Activated CD8-positive, alpha-beta memory T cell treated with anti-CD3 and anti-CD28 coated beads for 4 hours (primary cell): ENCODE measurements at places on chromosomes 4 and X.

DNA sequence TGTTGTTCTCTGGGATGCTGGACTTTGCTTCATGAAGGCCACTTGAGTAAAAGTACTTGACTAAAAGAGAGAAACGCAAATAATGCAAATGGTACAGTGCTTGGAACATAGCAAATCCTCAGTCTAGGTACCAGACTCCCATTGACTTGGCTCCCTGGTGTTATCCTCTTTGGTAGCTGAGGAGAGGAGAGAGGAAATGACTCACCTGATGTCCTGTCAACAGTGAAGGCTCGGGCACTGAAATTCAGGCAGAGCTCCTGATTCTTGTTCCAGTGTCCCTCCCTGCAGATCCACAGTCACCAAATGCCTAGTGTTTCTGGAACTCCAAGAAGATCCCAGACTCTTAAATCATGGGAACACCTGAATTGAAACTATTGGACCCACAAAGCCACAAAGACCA is 22.5 kb upstream of the TCEAL4 start:
- DNase-seq = no peak

DNA sequence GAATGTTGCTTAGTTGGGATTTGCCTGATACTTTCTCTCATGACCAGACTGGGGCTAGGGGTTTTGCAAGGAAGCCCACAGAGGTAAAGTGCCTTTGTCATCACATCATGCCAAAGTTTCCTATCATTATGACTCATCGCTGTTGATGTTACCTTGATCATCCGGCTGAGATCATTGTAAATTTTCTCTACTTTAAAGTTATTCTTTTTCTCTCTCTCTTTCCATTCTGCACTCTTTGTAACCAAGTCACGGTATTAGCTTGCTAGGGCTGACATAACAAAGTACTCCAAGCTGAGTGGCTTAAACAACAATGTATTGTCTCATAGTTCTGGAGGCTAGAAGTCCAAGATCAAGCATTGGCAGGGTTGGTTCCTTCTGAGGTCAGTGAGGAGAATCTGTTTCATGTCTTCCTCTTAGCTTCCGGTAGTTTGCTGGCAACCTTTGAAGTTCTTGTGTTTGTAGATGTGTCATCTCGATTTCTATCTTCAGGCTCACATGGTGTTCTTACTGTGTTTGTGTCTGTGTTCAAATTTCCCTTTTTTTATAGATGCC is 113.0 kb downstream of the DTHD1 start:
- no peak for DNase-seq

DNA sequence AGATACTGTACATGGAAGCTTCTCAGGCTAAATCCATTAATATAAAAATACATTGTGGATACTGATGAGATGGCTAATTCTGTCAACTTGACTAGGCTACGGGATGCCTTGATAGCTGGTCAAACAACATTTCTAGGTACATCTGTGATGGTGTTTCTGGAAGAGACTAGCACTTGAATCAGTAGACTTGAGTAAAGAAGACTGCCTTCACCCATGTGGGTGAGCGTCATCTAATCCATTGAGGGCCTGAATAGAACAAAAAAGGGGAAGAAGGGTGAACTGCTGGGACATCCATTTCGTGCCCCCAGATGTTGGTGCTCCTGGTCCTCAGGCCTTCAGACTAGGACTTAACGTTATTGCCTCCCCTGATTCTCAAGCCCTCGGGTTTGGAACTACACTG is 3.7 kb upstream of the SRP72 start:
- DNase-seq = no peak

DNA sequence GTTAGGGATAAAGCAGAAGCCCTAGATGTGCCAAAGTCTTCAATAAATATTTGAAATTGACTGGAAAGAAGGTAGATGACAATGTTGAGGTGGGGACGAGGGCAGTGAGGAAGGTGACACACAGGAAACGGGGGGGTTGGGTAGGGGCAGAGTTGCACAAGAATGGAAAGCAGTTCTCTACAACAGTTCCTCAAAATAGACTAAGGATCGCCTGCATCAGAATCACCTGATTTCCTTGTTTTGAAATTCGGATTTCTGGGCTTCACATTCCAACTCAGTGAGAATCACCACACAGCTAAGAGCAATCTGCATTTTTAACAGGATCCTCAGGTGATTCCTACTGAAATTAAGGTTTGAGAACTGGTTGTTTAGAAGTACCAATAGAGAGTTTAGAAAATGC is 70.6 kb downstream of the ARFIP1 start:
- no peak for DNase-seq

DNA sequence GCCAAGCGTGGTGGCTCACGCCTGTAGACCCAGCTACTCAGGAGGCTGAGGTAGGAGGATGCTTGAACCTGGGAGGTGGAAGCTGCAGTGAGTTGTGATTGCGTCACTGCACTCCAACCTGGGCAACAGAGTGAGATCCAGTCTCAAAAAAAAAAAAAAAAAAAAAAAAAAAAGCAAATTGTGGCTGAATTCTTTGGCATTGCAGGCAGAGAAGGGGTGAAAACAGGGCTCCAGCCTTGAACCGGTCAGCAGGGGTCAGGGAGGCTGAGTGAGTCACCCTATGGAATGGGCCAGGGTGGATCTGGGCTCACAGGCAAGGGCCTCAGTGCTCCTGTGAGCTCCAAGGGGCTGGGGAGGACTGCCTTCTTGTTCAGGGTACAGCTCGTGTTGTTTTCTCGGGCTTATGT is 13.2 kb upstream of the FAM3A start:
- DNase-seq = no peak
